CD4-positive, alpha-beta T cell treated with Interleukin-17A for 4 hours (primary cell): ENCODE measurements at places on chromosomes 2 and 18.

- DNase-seq = no peak
These were observed 290.1 kb upstream of the HDAC4 start for GRCh38 chr2:239690651-239691631.

- DNase-seq = no peak
These were observed 682 bp upstream of the SCLY start for GRCh38 chr2:238060096-238060541.

DNA sequence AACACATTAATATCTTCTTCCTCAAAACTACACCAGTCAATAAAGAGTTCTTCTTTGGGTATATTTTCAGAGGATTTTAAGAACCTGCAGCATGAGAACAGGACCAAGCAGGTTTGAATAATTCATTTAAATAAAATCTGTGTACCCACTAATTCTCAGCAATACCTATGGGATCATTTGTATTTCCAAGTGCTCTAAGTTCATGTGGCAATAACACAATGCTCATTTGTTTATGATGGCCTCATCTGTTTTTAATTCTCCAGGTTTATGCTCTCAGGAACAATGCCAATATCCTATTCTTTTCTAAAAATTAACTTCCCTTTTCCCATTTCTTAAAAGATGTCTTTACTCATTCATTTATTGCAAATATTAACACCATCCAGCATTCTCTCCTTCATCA lies 264.7 kb downstream of the METTL4 start:
- no peak for DNase-seq

GRCh38 chr2:220081171-220081570 lies 453.7 kb downstream of the SLC4A3 start:
- DNase-seq = no peak

GRCh38 chr2:164328310-164328709 lies 293.0 kb downstream of the GRB14 start:
- DNase-seq = no peak
